ENCODE measurements at places on chromosomes 2 and 18. TPM values are rescaled to one million over a fixed set of nuclear protein-coding genes. Genes with fewer than 3 reads are reported as not detected.

COLEC11 gene
- not detected for total RNA-seq

DNA sequence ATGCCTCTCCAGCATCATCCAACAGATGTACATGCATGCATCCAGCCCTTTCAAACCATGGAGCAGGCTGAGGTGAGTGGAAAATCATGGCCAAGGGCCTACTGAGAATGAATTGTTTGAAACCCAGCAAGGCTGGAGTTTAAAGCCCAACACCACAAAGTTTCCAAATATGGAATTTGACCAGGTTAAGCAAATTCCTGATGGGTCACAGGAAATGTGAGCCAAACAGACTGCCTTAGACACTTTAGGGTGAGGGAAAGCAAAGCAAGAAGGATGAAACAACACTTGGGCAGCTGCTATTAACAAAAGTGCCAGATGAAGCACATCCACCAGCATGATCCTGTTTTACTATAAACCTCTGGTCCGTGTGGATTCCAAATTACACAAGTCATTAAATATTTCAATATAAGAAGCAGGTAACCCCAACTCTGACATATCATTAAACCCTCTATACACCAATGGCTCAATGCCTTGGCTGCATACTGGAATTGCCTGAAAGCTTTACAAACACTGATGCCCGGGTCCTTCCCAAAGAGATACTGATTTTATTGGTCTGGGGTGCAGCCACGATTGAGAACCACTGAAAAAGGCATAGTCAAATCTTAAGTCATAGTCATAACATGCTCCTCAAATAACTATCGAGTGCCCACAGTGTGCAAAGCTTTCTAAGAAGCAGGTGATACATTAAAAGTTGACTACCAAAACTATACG is 9.1 kb downstream of the KLF7 start:
- peaks cover 49% of the 10 kb centered on the region for H3K36me3 ChIP-seq
- H3K27ac ChIP-seq = peak overlapping the region; percentile 12
- H3K27me3 ChIP-seq = no peaks in the 10 kb centered on the region
- DNase-seq = peak; percentile 34
- no peak overlapping the region for H3K4me3 ChIP-seq
- H3K4me1 ChIP-seq = peaks cover 85% of the 10 kb centered on the region

- no peaks in the 10 kb centered on the region for H3K36me3 ChIP-seq
- no peak for DNase-seq
- no peak overlapping the region for H3K4me3 ChIP-seq
- peaks cover 8% of the 10 kb centered on the region for H3K4me1 ChIP-seq
- H3K27ac ChIP-seq = no peak overlapping the region
Observed at GRCh38 chr2:100004959-100005387, 137.4 kb downstream of the AFF3 start.

- no peaks in the 10 kb centered on the region for H3K36me3 ChIP-seq
- no peak overlapping the region for H3K4me3 ChIP-seq
- H3K4me1 ChIP-seq = peaks cover 7% of the 10 kb centered on the region
- no peak overlapping the region for H3K27ac ChIP-seq
- no peak for DNase-seq
Observed at GRCh38 chr2:109290887-109291643, 162.1 kb downstream of the SH3RF3 start.

NT5DC4 gene
- not detected for total RNA-seq

DNA sequence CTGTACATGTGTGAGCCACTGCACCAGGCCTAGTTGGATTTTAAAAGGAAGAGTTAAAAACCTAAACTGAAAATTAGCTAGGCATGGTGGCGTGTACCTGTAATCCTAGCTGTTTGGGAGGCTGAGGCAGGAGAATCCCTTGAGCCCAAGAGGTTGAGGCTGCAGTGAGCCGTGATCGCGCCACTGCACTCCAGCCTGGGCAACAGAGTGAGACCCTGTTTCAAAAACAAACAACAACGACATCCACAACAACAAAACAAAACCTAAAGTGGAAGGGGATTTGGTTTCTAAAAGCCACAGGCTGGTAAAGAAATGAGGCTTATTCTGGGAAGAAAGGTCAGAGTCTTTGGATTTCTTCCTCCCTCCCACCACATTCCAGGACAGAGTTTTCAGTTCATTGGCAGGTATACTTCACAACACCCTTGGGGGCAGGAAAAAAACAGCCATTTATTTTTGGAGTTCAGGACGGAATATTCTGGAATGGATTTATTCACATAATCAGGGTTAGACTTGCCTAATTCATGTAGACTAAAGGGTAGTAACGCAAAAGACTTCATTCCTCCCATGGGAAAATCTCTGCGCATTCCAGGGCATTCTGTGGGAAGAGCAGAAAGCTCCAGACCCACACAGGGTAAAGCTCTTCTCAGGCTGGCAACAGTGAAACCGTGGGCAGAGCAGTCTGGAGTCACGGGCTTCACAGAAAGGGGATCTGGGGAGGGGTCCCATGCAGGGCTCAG is 34.9 kb downstream of the TEX44 start:
- no peak overlapping the region for H3K4me3 ChIP-seq
- H3K4me1 ChIP-seq = peaks cover 15% of the 10 kb centered on the region
- H3K27ac ChIP-seq = peak overlapping the region; percentile 74
- H3K36me3 ChIP-seq = no peaks in the 10 kb centered on the region
- no peak for DNase-seq

CYP1B1 gene
- 19.4 TPM for total RNA-seq

GRCh38 chr2:4579977-4580376 is 876.6 kb downstream of the DCDC2C start:
- no peaks in the 10 kb centered on the region for H3K36me3 ChIP-seq
- H3K27ac ChIP-seq = no peak overlapping the region
- DNase-seq = no peak

DNA sequence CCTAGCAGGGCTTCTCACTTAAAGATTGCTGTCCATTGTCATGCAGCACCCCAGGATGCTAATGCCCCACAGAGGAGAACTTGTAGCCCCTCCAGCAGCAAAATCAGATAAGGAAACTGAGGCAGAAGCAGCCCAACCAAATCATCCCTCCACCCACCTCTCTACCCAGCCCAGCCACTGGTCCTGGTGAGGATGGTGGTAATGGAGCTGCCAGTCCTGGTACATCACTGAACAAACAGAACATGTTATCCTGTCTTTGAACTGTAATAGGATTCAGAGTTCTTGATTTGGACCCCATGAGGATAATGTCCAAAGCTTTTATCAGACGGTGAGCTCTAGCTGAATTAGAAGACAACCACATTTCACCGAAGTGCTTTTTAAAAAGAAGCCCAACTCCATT is 113.2 kb downstream of the MRO start:
- no peaks in the 10 kb centered on the region for H3K4me1 ChIP-seq
- H3K27ac ChIP-seq = no peak overlapping the region
- no peaks in the 10 kb centered on the region for H3K36me3 ChIP-seq
- H3K27me3 ChIP-seq = no peaks in the 10 kb centered on the region
- DNase-seq = no peak

- peaks cover 15% of the 10 kb centered on the region for H3K27me3 ChIP-seq
- H3K27ac ChIP-seq = peak overlapping the region; percentile 74
- H3K36me3 ChIP-seq = peaks cover 14% of the 10 kb centered on the region
- H3K4me3 ChIP-seq = peak overlapping the region; percentile 54
- no peak for DNase-seq
- H3K4me1 ChIP-seq = peaks cover 64% of the 10 kb centered on the region
Observed at GRCh38 chr2:239285071-239285931, 115.5 kb downstream of the HDAC4 start.

DNA sequence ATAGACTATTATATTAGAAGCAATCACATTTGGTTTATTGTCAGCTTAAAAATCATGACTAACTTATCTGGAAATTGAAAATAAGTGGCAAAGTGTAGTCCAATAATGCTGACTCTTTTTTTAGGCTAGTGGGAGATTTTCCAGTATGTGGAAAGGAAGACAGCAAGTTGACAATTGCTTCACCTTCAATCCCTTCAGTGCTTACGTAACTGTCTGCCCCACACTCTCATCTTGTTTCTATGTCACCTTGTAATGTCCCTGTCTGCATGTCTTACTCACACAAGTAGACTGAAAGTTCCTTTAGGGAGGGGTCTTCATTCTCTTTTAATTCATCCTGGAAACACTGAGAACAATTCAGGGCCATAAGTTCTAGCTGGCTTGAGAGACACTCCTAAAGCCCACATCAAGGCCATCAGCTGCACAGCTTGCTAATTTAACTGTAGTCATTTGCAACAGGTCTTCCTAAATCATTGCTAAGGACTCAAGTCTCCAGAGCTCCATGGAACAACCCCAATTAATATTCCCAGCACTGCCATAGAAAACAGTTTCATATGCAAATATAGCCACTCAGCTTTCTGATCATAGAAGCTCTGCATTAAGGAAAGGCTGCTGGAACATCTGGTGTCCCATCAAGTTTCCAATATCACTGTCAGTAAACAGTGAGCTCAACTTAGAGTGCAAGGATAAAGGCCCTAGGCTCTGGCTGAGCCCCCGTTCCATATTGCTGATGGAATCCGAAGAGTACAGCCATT is 230.5 kb downstream of the ETAA1 start:
- no peaks in the 10 kb centered on the region for H3K36me3 ChIP-seq
- H3K27ac ChIP-seq = no peak overlapping the region
- no peak for DNase-seq
- no peak overlapping the region for H3K4me3 ChIP-seq
- H3K4me1 ChIP-seq = no peaks in the 10 kb centered on the region

GRCh38 chr2:239710953-239711861 is 310.4 kb upstream of the HDAC4 start:
- no peak overlapping the region for H3K27ac ChIP-seq
- no peaks in the 10 kb centered on the region for H3K36me3 ChIP-seq
- peaks cover 22% of the 10 kb centered on the region for H3K27me3 ChIP-seq
- DNase-seq = no peak
